ENCODE measurements at places on chromosomes 13 and 19. TPM values are rescaled to one million over a fixed set of nuclear protein-coding genes. Genes with fewer than 3 reads are reported as not detected.

Gene PIK3R2
- 15.2 TPM for total RNA-seq

Gene CEACAM5
- total RNA-seq = not detected

Gene MISP
- total RNA-seq = not detected

Gene KLK2
- not detected for total RNA-seq

Gene CATSPERD
- not detected for total RNA-seq

Gene PGLYRP1
- total RNA-seq = not detected

Gene ZNF570
- 3.9 TPM for total RNA-seq

DNA sequence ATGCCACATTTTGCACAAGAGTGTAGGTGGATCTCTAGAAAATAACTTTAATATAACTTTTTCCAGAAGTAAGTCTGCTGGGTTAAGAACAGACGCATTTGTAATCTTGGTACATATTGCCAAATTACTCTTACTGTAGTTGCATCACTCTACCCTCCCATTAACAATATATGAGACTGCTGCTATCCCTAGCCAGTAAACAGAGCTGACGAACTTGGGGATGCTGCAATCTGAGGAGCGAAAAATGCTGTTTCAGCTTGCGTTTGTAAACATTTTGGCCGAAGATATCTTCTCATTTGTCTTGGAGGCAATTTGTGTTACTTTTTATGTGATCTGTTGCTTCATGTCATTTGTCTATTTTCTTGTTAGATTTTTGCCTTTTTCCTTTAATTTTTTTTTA, 1482.8 kb downstream of the OLFM4 start:
- no peak for DNase-seq

DNA sequence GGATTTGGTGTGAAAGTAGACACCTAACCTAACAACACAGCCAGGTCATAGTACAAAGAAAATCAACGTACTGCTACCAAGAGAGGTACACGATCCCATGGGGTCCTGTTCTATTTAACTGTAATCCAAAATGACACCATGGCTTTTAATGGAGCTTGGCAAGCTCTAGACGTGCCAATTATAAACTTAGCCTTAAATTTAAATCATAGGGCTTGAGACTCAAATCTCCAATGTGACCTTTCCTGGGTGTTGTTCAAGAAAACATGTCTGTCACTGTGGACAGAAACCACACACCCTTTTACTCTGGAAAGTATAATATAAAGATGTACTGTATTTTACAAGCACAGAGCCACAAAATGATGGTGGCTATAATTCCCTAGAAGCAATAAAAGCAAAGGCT, 299.3 kb downstream of the ENOX1 start:
- no peak for DNase-seq

- DNase-seq = no peak
Observed at GRCh38 chr19:42422901-42423461, 4.2 kb downstream of the LIPE start.

- no peak for DNase-seq
Observed at GRCh38 chr19:56270676-56271075, 1.9 kb upstream of the EDDM13 start.

GRCh38 chr19:45919678-45920077, 5.1 kb upstream of the NANOS2 start:
- DNase-seq = no peak

DNA sequence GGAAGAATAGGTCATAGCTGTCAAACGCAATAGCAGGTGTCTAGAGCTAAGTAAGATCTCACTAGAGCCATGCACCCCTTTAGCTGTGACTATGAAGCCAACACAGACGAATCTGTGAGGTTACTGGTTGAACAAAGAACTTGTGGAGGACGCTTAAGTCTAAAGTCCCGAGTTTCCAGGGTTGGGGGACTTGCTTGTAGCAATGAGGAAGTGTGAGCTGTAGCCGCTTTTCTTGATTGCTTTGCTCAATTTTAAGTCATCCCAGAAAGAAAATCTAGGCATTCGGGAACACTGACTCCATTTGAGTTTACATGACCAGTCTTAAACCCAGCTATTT, 1.6 kb downstream of the GPC5 start:
- no peak for DNase-seq

GRCh38 chr19:17557466-17557865, 2.0 kb downstream of the COLGALT1 start:
- no peak for DNase-seq

- DNase-seq = peak; percentile 83
Observed at GRCh38 chr19:3404324-3405260, 38.2 kb downstream of the NFIC start.

DNA sequence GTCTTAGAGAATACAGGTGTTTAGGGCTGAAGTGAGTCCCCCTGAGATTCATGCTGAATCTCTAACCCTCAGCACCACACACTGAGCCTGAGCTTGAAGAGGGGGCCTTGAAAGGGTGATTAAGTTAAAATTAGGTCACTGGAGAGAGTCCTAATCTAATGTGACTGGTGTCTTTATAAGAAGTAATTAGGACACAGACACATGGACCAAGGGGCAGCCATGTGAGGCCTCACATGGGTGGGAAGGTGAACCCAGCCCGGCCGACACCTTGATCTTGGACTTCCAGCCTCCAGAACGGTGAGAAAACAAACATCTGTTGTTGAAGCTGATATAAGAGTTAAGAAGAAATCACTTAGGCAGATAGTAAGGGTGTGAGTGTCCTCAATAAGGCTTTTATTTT, 7.1 kb upstream of the RAB20 start:
- no peak for DNase-seq

DNA sequence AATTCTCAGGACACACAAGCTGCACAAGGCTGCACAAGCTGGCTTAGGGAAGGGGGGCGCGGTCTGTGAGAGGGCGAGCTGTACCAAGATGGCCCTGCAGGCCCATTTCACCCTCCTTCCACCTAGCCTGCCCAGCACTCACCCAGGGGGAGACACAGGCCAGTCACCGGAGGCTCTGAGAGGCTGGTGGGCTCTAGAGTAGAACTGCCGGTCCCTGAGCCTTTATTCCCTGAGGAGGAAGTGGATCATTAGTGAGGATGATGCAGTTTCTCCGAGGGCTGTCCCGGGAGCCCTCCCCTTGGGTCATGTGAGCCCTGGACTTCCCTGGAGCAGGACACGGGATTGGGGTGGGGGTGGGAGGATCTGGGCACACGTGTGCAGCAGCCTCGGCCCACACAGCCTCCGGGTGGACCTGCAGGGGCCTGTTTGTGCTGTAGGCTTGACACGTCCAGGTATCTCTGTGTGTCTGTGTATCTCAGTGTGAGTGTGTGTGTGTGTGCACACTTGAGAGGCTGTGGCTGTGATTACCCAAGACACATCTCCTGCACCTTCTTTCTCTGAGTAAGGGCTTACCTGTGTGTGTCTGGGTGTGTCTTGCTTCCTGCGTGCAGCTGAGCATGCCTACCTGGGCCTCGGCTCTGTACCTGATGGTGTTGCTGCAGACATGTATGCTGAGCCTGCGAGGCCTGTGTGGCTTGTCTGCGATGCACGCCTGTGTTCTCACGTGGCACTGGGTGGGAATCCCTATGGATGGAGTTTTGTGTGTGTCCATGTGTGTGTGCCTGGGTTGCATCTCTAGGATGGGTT, at the start of gene ACP5:
ACP5 (minus strand) TSS at position 195 of the 807 bp plus-strand sequence. CDS start 328 bp downstream, outside the sequence.
- no peak for DNase-seq

- DNase-seq = no peak
Observed at GRCh38 chr13:23443878-23444277, 10.4 kb upstream of the SACS start.

DNA sequence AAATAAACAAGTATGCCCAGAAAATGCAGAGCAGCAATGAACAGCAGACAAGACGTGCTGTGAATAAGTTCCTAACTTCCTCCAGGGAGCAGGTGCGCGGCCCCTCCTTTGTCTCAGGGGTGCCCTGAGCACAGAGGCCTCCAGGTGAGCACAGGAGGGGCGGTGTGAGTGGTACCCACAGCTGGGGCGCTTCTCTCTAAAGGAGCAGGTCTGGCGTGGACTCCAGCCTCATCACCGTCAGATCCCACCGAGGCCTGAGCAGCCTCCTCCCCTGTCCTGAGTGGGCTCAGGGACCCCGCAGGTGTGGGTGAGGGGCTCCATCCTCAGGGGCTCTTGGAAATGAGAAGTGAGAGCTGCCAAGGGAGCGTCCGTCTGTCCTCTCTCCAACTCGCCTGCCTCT, 3.2 kb downstream of the LILRA5 start:
- DNase-seq = no peak

GRCh38 chr19:13573056-13573667, 66.9 kb upstream of the CACNA1A start:
- no peak for DNase-seq

DNA sequence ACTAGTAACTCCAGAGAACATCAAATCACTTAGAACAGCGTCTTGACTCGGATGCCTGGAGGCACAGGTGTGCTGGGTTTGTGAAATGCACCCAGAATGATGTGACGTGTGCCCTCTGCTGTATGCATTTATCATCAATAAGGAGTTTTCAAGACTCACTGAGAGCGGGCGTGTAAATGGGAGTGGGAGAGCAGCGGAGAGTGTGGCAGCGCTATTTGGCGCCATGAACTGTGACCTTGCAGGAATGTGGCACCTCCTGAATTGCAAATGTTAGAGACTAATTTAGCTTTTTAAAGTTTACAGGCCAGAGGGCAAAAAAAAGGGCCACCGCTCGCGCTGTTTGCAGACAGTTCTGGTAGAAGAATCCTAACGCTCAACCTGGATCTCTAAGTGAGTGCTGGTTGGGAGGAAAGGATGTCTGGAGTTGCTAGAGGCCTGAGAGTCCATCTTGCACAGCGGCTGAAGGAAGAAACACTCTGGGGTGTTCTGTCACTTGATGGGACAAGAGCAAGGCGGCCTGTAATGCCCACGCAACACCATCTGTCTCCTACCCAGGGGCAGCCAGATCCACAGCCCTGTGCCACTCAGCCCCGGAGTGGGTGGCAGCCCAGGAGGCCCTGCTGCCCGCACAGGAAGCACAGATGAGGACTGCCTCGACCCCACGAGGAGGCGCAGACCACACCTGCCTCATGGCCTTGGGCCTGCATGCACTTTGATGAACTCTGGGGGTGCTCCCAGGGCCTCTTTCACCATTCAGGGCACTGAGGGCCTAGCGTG, 19.7 kb downstream of the RANBP3 start:
- DNase-seq = no peak

GRCh38 chr19:1268226-1269064, 687 bp upstream of the CIRBP start:
- DNase-seq = no peak

DNA sequence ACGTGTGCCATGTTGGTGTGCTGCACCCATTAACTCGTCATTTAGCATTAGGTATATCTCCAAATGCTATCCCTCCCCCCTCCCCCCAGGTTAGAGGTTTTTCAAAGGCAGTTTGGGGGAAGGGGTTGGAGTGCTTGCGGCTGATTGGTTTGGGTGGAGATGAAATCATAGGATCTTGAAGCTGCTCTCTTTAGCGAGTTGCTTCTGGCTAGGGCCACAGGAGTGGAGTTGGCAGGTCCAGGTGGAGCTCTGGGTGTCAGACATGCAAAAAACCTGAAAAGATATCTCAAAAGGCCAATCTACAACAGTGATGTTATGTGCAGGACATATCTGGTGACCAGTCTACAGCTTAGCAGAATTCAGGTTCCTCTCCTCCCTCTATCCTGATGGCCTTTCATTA, 32.6 kb upstream of the CXCL17 start:
- DNase-seq = no peak

DNA sequence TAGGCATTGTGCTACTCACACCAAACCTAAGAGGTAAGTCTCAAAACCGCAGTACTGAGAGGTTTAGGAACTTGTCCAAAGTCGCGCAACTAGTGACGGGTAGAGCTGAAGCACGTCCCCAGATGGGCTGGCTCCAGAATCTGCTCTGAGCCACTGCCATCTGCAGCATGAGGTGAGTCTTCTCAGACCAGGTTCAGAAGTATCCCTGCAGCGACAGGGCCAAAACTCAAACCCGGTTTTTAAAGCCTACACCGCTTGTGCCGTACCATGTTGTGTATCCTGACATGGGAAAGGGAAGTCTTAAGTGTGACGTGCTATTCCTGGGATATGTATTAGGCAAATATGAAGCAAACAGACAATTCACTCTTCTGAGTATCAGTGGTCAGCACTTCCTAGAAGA, 45.1 kb downstream of the ATP7B start:
- DNase-seq = no peak

- DNase-seq = no peak
Observed at GRCh38 chr13:97696921-97697320, 256.6 kb upstream of the IPO5 start.

- peak; percentile 59 for DNase-seq
Observed at GRCh38 chr13:48731957-48732569, 78.3 kb downstream of the CYSLTR2 start.

GRCh38 chr19:1384478-1385110, 887 bp downstream of the NDUFS7 start:
- peak; percentile 63 for DNase-seq

- DNase-seq = no peak
Observed at GRCh38 chr13:95418946-95419345, 117.7 kb upstream of the ABCC4 start.

- no peak for DNase-seq
Observed at GRCh38 chr13:54758795-54759194, 1730.2 kb downstream of the OLFM4 start.

GRCh38 chr19:5480427-5480836, 25.2 kb downstream of the ZNRF4 start:
- peak; percentile 12 for DNase-seq

DNA sequence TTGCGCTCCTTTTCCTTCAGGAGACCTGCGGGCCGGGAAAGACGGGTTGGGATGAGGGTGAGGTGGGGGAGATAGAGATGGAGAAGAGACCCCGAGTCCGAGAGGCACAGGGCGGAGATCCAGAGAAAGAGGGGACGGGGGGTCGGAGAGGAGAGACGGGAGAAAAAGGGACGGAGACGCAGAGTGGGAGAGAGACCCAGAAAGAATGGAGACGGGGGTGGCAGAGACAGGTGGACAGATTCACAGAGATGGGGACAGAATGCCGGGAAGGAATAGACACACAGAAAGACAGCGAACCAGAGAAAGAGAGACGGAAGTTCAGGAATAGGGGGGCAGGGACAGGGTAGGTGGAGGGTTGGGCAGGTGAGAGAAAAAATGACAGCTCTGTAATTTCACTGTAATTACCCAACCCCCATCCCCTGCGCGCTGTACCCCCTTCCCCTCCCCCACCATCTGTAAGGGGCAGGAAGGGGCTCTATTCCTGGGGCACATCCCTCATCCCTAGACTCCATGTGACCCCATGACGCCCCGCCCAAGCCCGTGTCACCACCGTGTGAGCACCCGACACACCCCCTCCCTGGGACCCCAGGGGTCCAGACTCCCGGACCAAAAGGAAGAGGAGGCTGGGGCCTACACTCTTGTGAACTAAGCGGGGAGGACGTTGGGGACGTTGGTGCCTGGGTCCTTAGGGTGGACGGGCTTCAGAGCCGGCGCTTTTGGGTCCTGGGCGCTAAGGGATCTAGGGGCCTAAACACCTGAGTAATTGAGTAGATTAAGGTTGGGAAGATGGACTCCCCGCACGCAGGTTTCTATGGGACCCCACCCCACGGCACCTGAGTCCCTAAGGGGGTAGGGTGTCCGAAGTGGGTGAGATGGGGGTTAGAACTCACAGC, 967 bp downstream of the DBP start:
- DNase-seq = no peak

- no peak for DNase-seq
Observed at GRCh38 chr13:41178040-41178439, 16.3 kb downstream of the KBTBD7 start.

- peak; percentile 16 for DNase-seq
Observed at GRCh38 chr13:104996022-104996421, 1539.4 kb downstream of the EFNB2 start.
